Dermis blood vessel endothelial cell (primary cell): ENCODE measurements at places on chromosomes 3 and 15. TPM values are rescaled to one million over a fixed set of nuclear protein-coding genes. Genes with fewer than 3 reads are reported as not detected.

CLDN16 gene
- 0.09 and 0.34 TPM in 2 replicates for total RNA-seq

ERICH6 gene
- total RNA-seq, result not detected in 2 replicates

GRCh38 chr3:16932877-16933276 is 48.1 kb downstream of the PLCL2 start:
- no peak for DNase-seq

DNA sequence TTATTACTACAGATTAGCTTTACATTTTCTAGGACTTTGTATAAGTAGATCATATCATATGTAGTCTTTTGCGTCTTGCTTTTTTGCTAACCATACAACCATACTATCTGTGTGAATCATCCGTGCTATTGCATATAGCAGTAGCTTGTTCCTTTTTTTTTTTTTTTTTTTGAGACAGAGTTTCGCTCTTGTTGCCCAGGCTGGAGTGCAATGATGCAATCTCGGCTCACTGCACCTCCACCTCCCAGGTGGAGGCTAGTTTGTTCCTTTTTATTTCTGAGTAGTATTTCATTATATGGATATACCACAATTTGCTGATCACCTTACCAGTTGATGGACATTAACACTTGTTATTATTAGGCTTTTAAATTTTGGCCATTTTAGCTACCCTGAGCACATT is 54.5 kb upstream of the TBL1XR1 start:
- no peak for DNase-seq

- peak; percentile 51 for DNase-seq
Measured at GRCh38 chr15:60426870-60427508, 29.2 kb upstream of the ANXA2 start.

DNA sequence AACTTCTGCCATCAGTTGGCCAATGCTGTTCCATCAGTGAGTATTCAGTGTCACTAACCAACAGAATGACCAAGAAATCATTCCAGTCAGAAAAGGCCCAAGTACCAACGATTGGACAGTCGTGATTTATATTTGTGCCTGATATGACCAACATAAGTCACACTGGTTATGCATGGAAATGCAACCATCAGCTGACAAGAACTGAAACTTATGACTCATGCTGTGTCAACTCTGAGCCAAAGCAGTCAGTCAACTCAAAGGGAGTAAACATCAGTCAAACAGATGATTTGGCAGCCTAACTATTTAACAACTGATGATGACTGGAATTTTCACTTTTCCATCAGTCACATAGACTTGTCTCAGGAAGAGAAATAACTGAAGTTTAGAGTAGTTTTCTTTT is 142.4 kb downstream of the ANXA2 start:
- DNase-seq, result peak; percentile 49

DNA sequence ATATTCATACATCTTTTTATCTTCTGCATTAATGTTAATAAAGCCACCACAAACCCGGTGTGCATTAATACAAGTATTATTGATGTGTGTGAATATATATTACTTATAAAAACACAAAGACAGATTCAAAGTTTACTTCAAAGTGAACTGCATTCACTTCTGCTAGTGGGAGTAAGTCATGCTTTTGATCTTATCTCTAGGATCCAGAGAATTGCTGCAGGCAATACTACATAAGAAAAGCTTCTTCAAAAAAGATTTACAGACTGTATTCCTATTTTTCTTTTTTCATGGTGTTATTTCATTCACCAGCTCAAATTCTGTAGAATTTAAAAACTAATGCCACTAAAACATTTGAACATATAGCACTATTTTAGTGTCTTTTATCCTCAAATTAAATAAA is 87.5 kb upstream of the CBLB start:
- no peak for DNase-seq
